ENCODE measurements at places on chromosomes 1 and 21.

GRCh38 chr1:205748403-205749233 is 1.4 kb downstream of the NUCKS1 start:
- peak; percentile 5 for DNase-seq

DNA sequence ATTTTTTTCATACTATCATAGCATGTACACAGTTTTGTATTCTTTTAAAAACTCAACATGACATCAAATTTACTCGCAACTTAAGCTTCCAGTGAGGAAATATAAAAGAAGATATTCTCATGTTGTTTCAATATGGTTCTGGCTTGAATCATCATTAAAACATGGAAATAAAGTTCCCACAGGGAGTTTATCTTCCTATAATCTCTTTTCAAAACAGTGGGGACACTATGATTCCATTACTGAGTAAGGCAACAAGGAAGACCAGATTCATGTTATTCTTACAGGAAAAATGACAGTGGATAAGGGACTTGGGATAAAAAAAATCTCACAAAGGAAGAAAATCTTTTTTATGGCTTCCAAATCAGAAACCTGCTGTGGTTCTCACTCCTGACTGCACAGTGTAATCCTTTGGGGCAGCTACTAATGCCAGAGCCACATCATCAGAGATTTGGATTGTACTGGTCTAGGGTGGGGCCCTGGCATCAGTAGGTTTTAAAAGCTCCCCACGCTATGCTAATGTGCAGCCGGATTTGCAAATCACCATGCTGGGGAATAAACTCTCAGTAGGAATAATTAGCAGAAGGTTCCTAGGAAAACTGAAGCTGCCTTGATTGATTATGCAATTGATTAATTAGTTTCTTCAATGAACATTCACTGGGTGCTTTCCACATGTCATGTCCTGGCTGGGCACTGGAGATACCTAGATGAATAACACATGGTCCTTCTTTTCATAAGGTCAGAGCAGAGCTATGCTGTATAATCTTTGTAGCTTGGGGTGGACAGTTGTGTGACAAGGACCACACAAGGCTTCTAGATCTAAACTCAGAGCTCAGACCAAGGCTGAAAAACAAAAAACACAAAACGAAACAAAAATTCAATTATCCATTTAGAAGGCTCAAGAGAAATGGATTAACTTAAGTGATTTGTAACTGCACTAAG is 71.1 kb upstream of the C8B start:
- DNase-seq = no peak

DNA sequence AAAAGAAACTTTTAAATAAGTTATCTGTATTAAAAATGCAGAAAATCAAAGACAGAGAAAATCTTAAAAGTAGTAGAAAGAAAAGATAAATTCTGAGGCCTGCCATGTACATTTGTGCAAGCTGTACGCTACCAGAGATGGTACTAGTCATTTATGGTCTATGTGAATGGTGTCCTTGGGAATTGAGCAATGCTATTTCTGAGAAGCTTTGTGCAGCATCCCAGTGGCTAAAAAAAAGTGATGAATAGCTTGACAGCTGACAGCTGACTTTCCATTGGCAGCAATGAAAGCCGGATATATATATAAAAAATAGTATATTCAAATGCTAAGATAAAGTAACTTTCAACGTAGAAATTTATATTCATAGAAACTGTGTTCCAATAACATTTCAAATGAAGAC is 58.8 kb upstream of the KCTD3 start:
- no peak for DNase-seq

- DNase-seq = no peak
These were observed 274.9 kb upstream of the NR5A2 start for GRCh38 chr1:199752688-199753027.

GRCh38 chr21:39763272-39763970 is 18.4 kb downstream of the IGSF5 start:
- no peak for DNase-seq

DNA sequence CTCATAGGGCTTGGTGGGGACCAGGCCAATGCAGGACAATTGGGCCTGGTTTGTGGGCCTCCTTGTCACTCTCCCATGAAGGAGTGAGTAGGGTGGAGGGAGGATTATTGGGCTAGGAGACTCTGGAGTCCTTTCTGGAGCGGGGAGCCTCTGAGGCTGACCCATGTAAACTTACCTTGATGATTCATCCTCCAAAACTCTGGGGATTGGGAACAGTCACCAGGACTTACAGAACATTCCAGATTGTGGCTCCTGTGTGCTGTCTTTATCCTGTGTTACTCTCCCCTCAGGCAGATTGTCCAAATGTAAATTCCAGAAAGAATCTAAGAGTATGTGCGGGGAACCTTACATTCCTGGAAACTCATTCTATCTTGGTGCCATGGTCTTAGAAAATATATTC is 197.6 kb downstream of the CAMTA1 start:
- no peak for DNase-seq

- DNase-seq = no peak
These were observed 73.7 kb downstream of the FNBP1L start for GRCh38 chr1:93521618-93522017.

GRCh38 chr1:61441723-61442262 is 283.1 kb downstream of the TM2D1 start:
- no peak for DNase-seq

DNA sequence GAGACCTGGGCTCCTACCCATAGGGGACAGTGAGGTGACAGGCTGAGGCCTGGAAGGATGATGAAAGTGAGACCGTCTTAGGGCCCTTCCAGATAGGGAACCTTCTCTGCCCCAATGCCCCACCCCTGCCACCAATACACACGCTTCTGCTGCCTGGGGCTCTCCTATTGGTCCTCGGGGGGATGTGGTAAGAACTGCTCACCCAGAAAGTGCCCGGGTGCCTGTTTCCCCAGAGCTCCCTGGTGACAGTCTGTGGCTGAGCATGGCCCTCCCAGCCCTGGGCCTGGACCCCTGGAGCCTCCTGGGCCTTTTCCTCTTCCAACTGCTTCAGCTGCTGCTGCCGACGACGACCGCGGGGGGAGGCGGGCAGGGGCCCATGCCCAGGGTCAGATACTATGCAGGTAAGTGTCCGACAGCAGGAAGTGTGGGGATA is 948 bp downstream of the SEMA4A start:
- DNase-seq = no peak

- DNase-seq = no peak
These were observed 170.4 kb upstream of the SYT6 start for GRCh38 chr1:114323959-114324661.

All from NCI-H1930 (cell line).